NCI-H1417 treated with DMSO at 0.1 percent for 48 hours (cell line): ENCODE measurements at places on chromosomes 11 and 22.
A peak's percentile ranks its signal among the peaks of the same experiment; 100 is the strongest.

GRCh38 chr22:33844273-33844672 is 76.0 kb downstream of the LARGE1 start:
- DNase-seq: no peak

GRCh38 chr11:99370549-99371216 is 349.9 kb downstream of the CNTN5 start:
- DNase-seq: peak; percentile 67

GRCh38 chr11:72634016-72634415 is 40.2 kb downstream of the PDE2A start:
- no peak for DNase-seq

DNA sequence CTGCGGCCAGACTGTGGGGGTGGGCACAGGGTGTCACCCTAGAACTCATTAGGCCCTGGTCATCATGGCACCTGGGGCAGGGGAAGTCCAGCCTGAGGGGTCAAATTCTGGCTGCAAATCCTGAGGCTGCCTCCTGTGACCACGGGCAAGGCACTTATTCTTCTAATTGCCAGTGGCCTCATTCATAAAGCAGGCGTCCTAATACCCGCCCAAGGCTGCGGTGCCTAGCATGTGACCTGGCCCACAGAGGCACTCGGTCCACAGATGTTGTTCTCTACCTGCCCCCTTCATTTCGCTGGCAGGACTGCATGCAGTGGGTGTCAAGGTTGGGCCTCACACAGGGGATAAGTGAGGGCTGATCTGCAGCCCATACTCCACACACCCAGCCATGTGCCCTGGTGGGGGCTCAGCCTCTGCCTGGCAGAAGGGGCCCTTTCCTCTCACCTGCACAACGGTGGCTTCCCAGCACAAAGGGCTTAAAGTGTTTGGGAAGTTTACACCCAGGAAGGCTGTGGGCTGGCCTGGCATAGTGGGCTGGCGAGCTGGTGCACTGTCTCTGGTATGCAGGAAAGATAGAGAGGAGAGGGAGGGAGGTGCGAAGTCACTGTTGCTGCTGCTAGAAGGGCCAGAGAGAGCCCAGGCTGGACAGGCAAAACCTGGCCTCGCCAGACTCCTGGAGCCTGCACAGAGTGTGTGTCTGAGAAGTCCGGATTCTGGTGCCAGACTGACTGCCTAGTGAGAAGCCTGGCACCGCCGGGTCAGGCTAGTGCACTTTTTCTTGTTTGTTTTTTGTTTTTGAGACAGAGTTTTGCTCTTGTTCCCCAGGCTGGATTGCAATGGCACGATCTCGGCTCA is 3.2 kb downstream of the MPST start:
- DNase-seq: no peak

DNA sequence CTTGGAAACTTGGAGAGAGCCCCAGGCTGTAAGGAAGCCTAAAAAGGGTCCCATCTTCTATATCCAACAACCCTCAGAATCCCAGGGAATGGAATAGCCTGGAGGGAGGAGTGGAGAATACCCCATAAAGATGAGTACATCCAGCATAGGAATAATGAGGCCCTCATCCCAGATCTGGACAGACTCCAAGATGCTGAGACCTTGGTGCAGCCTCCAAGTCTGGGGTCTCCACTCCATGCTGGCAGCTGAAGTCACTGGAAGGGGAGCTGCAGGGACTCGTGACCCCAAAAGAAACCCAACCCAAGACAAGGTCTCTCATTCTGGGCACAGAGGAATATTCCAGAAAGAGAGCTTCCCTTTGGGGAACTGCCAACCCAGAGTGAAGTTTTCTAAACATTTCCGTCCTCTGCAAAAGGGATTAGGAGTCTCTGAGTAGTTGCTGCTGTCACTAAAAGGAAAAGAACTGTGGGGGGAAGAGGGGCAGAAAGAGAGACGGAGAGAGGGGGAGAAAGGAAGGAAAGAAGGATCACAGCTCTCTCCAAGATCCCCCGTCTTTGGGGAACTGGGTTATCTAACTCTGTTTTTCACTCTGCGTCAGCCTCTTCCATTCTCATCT is 589 bp downstream of the SCGB1A1 start:
- no peak for DNase-seq

DNA sequence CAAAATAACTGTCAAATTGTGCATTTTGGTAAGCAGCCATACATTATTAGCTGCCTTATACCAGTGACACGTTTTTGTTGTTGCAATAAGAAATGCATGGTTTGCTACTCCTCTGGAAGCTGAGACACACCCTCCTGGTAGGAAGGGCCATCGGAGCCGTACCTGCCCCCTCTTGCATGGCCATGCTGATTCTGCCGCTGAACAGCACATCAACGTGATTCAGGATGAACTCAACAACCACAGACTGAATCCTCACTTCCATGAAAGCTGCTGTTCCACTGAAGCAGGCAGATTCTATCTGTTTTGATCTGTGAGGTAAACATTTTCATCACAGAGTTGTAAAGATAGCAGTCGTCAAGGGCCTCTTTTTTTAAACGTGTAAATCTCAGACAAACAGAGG is 38.6 kb upstream of the TP53AIP1 start:
- DNase-seq: no peak

DNA sequence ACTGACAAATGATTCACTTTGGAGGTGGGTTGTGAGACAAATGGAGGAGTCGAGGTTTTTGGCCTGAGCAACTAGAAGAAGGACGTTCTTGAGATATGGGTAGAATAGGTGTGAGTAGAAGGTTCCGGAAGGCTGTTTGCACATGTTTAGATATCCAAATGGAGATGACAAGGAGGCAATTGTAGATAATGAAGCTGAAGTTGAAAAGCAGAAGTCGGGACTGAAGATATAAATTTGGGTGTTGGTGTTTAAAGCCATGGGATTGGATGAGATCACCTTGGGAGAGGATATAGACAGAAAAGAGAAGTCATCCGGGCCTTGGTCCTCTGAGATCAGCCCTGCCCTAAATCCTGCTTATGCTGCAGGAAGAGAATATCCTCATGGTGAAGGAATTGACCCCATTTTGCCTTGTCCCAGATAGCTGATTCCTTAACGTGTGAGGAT is 75.5 kb upstream of the CD44 start:
- DNase-seq: no peak

- DNase-seq: no peak
Measured at GRCh38 chr11:57652662-57653061, 3.0 kb upstream of the YPEL4 start.

DNA sequence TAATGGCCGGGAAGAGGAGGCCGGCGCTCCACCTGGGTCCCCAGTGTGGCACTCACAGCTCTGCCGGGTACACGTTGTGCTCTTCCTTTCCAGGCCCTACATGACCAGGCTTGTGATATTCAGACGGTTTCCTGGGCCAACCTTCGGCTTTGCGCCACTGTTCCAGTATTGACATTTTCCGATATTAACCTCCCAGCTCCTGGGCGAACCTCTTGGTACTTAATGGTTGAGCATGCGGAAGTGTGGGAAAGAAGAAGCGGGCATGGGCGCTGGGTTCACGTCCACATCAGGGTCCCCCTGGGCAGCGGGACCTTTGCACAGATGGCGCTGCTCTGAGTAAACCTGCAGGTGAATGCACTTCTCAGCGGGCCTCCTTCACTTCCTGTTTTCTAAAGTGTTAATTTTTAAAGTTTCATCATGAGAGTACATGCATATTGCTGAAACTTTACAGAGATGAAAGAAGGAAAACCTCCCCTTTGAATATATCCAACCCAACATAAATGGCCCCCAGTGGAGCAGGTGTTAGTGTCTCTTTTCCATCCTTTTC is 286.7 kb downstream of the TBC1D22A start:
- no peak for DNase-seq

DNA sequence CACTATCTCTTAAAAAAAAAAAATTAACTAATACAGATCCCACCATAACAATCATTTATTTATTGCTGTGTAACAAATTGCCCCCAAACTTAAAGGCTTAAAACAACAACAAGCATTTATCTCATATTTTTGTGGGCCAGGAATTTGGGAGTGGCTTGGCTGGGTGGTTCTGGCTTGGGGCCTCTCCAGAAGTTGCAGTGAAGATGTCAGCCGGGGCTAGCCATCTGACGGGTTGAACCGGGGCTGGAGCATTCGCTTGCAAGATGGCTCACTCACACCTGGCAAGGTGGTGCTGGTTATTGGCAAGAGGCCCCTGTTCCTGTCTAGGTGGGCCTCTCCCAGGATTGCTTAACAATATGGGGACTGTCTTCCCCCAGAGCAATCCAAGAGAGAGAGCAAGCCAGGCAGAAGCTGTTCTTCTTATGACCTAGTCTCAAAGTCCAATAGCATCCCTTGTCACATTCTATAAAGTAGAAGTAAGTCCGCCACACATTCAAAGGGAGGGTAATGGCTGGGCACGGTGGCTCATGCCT is 29.5 kb downstream of the ACO2 start:
- DNase-seq: no peak

DNA sequence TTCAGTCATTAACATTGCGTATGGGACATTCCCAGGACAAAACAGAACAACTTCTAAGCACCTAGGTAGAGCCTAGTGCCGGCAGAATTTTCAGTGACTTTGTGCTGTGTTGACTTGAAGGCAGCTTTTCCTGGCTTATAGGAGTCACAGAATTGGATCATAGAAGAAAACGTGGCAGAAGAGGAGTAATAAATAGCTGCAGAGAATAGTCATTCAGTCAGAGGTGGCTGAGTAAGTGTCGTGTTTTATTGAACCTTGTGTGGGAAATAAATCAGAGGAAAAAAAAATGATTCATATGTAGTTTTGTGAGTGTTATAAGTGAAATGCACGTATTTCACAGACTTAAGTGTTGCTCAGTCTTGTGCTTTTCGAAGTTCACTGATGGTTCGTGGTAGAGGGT is 2.1 kb downstream of the BARX2 start:
- DNase-seq: no peak

- DNase-seq: no peak
Measured at GRCh38 chr11:115396533-115396932, 107.7 kb downstream of the CADM1 start.

DNA sequence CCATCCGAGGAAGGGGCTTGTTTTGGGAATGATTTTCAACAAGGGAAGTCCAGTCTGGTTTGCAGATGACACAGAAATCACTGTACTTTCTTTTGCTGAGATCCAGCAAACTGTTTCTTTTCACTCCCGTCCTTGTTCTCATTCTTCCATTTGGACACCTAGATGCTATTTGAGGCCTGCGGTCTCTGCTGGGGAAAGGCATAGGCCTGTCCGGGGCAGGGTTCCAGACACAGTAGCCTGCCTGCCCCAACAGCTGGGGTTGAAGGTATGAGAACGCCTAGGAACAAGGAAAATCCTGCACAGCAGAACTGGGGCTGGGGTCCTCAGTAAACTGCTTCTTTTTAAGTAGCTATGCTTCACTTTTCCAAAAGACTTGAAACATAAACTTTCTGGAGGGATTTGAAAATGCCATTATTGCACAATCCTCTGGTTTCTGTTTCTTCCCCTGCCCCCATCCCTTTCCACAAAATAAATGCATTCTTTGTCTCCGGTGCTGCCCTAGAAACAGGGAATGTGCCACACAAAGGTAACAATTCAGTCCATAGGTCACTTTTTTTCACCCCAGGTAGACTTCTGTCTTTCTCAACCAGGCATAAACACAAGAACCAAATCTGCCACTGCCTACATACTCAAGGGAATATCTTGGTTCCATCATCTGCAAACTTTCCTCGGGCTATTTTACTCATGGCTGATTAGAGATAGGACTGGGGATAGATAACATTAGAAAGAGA is 174.8 kb upstream of the MTMR2 start:
- DNase-seq: no peak

DNA sequence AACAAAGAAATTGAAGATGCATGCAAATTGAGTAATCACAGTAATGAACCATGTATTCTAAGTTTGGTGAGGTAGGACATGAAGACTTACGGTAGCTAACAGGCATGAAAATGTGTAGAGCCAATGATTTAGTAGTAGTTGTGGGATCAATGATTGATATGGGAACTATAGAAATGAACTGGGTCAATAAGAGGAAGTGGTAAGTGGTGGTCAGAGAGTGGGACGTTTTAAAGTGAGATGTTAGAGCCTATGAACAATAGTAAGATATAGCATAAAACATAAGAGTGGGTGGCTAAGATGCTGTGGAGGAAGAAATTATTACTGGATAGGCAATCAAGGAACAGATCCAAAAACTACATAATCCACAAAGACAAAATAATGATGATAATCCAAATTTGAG is 45.0 kb downstream of the DLG2 start:
- no peak for DNase-seq

- DNase-seq: no peak
Measured at GRCh38 chr11:132330515-132330914, 960.1 kb downstream of the NTM start.

GRCh38 chr11:8796941-8797340 is 114.0 kb upstream of the AKIP1 start:
- no peak for DNase-seq

DNA sequence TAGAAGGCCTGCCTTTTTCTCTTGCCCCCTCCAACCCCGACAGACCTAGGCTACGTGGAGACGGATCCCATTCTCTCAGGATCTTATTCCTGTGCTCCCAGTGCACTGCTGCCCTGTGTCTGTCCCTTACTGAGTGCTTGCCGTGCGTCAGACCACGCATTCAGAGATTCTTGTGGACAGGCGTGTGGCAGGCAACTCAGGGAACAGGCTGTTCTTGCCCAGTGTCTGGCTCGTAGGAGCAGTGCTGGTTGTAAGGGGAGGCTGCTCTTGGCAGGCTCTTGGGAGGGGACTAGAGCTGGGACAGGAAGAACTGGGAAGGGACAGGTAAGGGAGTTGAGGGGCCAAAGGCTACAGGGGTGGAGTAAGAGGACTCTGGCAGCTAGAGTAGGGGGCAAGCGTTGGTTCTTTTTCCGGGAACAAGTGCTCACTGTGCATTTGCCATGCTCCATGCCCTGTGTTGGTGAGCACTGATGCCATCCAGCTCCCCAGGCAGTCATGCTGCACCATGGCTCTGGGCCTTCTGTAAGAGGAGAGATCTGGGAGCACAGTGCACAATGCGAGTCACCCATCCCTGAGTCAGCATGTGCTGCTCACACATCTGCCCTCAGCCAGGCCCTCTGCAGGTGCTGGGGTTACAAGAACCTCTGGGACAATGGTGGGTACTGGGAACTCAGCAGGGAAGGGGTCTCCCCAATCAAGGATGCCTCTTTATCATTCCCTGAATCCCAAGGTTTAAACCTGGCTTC is 119.1 kb downstream of the TBC1D22A start:
- DNase-seq: no peak

DNA sequence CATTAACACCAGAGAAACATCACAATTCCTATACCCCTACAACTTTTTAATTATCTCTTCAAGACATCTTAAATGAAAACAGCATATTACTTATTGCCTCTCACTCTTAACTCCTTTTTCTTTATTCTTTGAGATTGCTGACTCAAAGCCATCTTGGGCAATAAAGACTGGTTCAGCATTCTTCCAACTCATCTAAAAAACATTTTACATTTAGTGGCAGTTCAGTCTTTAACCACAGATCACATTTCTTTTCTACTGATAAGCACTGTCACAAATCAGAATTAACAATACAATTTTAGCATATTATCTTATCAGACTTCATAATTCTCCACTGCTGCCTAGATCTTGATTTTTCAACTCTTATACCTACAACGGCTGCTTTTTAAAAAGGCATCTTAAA is 34.0 kb downstream of the SIK3 start:
- DNase-seq: no peak
